Activated CD4-positive, alpha-beta T cell treated with anti-CD3 and anti-CD28 coated beads for 48 hours (primary cell): ENCODE measurements at places on chromosomes 4 and X.

DNA sequence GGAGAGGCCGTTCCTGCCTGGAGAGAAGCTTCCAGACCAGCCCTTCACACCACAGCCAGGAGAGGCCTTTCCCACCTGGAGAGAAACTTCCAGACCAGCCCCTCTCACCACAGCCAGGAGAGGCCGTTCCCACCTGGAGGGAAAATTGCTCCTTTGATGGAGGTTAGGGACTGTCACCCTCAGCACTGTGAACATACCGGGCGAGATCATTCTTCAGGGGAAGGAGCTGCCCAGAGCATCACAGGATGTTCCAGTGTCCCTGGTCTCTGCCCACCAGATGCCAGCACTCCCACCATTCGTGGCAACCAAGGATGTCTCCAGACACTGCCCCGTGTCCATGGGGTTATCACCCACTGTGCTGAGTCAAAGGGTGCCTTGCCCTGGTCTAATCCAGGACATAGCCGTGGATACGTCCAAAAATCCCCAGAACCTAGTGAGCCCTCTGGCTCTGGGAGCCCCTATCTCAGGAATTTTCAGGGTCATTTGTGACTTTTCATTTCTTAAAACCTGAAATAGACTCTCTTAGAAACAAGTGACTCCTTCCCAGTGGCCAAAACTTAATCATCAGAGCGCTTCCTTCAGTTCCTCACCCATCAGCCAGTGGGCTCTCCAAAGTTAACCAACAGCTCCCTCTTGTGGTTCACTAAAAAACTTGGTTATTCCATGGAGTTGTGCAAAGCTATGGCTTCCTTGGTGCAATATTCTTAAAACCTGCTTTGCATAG lies 80.2 kb downstream of the CRMP1 start:
- peak; percentile 12 for DNase-seq

- no peak for DNase-seq
These were observed 1.2 kb upstream of the QDPR start for GRCh38 chr4:17512973-17513665.

- no peak for DNase-seq
These were observed 166.5 kb downstream of the PJA1 start for GRCh38 chrX:68998716-68999115.

DNA sequence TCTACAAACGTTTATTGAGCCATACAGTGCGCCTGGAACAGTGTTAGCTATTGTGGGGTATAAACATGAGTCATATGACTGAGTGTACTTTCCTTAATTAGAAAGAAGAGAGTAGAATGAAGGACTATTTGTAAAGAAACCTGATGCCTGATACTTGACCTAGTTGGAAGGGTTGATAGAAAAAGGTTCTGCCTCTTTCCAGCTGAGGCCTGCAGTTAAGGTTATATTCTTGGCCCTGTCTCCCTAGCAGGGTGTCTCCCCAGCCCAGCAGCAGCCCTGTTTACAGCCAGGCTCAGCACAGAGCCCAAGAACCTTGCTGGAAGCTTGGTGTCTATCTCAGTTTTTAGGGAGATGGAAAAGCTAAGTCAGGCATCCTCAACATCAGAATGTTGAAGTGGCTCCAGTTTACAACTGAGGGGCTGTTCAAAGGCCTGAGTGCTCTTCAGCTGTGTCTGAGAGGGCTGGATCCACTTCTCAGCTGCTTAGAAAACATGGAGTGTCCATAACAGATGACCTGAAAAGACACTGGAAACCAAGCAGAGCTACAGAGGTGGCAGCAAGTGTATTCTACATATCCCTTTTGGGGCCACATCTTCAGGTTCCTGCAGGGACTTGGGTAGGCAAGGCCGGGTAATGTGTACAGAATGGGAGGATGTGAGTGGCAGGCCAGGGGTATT lies 21.6 kb downstream of the NYX start:
- no peak for DNase-seq

DNA sequence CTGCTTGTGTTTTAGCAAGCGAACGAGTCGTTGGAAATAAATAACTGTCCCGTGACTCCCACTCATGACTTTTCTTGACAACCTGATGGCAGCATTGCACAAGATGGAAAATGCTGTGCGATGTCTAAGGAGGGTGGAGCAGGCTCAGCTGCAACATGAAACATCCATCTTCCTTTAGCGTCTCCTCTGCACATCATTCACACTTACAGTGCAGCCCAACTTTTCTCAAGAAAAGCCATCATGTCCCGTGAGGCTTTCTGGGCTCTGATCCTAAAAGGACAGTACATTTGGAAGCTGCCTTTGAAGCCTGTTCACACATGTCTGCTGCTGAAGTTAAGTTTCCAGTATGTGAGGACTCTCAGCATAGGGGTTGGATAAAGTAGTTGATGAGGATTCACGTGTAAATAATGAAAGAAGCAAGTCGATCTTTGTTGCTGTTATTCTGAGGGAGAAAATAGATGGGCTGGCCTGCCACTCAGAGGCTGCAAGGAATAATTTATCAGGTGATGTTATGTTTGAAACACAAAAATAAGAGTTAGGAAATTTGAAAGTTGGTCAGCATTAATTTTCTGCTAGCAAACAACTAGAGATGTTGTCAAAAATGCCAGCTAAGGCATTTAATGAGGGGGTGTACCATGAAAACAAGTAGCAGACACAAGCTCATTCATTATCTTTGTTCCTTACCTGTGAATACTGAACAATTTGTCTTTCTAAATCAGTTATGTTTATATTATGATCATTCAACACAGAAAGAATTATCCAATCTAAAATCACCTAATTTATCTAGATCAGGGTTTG lies 328.7 kb upstream of the ZFP42 start:
- DNase-seq: no peak

GRCh38 chr4:72902354-72902753 lies 167.2 kb downstream of the COX18 start:
- no peak for DNase-seq

- DNase-seq: peak; percentile 77
These were observed 57.4 kb downstream of the TSC22D3 start for GRCh38 chrX:107718156-107718621.

GRCh38 chr4:92862509-92862908 lies 558.7 kb downstream of the GRID2 start:
- no peak for DNase-seq

DNA sequence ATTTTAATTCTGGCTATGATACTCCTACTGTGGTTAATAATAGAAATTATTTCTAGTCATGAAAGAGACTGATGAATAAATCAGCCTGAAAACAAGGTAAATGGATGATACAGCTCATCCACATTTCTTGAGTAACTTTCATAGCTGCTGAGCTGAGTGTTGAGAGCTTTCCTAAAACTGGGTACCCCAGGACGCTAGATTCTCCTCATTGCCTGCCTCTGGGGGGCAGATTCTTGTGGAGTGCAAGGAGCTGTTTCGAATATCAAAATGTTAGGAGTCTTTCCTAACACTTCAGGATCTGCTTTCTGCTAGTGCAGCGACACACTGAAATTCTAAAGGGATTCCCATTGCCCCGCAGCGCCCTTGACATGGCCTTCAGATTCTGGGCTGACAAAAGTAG lies 2.1 kb downstream of the MND1 start:
- no peak for DNase-seq

GRCh38 chr4:108060164-108060563 lies 70.5 kb downstream of the HADH start:
- DNase-seq: no peak

DNA sequence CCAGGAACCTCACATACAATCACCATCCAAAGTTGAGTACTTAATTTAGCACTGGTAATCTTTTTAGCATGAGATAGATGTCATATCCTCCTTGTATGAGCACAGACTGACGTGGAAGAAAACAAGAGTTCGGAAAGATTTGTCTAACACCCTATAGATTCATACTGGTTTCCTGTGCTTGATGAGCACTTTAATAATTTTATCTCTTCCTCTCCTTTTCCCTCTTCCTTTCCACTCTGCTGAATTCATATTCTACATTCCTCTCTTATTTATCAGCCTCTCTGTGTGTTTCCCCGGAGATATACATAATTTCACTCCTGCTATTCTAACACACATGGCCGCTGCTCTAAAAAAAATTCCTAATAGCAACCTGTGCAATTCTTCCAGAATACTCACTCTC lies 273.9 kb downstream of the AFF2 start:
- DNase-seq: no peak

DNA sequence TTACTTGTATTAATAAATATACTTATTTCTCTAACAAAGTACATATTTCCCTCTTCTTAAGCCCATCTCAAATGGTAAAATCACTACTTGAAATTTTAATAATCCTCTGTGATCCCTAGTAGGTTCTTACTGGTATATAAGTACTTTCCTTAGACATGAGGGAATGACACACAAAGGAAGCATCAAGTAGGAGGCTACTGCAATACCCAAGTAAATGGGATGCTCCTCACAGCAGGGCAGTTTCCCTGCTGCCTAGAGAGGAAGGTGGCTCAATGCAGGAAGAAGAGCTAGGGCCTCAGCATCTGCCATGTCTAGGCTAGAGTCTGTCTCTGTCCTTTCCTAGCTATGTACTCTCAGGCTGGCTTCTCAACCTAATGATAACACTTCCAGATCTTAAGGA lies 122.1 kb upstream of the DIPK2B start:
- DNase-seq: no peak

GRCh38 chrX:79182071-79182470 lies 37.6 kb downstream of the GPR174 start:
- no peak for DNase-seq

DNA sequence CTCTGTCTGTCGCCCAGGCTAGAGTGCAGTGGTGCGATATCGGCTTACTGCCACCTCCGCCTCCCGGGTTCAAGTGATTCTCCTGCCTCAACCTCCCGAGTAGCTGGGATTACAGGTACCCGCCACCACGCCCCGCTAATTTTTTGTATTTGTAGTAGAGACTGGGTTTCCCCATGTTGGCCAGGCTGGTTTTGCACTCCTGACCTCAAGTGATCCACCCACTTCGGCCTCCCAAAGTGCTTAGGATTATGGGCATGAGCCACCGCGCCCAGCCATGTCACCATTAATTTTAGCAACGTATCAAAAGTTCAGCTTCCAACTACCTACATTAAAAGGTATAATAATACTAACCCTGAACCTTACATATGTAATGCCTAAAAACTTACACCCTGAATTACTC lies 940 bp upstream of the UTP3 start:
- peak; percentile 26 for DNase-seq

DNA sequence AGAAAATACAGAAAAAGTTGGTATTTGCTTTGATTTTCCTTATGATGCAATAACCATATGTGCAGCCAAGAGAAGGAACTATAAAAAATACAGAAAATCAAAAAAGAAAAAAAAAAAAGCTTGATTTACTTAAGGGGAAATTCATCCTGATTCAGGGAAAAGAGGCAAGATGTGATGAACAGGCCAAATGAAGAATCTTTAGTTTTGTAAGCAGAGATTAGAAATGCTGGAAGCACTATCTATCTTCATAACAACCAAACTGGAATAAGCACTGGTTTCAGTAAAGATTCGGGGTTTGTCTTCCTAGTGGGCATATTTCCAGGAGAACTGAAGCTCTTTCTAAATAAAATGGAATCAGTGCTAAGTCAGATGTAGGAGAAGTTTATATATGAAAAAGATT lies 82.9 kb upstream of the KCNIP4 start:
- DNase-seq: no peak

DNA sequence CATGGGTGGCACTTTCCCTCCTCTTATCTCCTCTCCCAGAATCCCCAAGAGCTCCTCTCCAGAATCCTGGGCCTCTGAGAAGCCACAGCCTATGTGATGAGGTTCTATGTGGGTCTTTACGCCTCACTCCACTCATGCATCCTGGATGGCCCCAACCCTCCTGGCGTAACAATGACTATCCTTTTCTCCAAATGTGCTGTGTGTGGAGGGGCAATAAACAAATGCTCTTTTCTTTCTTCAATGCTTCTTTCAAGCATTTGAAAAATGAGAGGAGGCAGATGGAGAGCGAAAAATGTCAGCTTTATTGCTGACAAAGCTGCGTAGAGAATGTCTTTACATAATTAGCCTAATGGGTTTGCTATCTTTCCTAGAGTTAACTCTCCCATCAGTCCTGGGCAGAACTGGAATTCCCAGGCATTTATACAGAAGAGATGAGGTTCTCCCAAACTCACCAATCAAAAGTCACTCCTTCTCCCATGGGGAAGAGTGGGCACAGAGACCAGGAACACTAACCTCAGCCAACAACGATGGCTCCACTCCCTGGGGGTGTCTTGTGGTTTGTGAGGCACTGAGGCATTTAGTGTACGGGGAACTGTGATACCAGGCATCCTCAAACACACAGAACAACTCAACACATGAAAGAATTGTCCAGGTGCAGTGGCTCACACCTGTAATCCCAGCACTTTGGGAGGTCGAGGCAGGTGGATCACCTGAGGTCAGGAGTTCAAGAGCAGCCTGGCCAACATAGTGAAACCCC lies 118.9 kb upstream of the SLC34A2 start:
- DNase-seq: no peak

GRCh38 chr4:145891958-145892357 lies 46.7 kb downstream of the ZNF827 start:
- no peak for DNase-seq

DNA sequence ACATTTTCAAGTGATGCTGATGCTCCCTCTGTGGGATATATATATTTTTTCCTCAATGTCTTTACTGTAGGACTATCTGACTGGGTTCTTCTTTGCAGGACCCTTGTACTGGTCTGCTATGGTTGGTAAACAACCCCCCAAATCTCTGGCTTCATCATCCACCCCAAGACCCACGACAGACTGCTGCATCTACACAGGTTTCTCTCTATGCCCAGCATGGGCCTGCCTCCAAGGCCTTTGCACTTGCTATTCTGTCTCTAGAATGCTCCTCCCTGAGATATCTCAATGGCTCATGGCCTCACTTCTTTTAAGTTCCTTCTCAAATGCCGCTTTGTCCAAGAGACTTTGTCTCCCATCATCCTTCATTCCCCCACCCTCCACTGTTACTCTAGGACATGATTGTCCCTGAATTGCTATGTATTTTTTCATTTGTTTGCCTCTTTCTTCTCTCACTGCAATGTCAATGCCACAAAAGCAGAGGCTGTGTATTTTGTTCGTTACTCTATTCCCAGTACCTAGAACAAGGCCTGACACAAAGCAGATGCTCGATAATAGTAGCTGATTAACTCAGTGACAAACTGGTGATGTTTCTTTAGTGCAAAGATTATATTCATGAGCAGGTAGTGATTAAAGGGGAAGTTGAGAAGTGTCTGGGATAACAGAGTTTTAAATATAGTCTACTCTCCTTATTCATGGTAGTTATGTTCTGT lies 6.6 kb downstream of the EVC start:
- DNase-seq: no peak

DNA sequence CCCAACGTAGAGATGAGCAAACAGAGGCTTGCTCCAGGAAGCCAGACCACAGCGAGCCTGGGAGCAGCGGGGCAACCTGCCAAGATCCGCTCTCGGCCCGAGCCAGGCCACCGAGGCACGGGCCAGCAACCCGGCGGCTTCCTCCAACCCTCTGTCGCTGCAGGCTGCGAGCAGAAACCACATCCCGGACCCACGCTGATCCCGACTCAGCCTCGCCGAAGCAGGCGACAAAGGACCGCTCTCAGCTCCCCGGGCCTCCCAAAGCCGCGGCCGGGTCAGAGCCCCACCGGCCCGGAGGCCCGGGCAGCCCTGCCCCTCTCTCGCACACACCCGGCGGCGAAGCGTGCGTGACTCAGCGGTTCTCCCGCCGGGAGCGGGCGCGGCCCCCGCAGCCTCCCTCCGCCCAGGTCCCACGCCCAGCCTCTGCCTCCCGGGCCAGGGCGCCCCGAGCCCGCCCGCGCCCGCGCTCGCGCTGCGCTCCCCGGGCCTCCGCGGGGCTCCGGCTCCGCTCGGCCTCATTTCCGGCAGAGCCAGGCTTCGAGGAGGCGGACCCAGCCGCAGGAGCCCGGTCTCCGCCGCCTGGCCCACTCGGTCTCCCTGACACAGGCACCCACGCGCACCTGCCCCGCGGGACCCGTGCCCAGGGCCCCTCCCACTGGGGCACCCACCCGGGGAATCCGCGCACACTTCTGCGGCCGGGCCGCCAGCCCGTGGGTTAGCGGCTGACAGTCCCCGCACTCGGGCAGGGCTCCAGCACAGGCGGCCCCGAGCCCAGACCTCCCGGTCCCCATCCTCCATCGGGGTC lies 1.7 kb downstream of the PPP2R2C start:
- no peak for DNase-seq
